ENCODE measurements at places on chromosomes 5 and 9.

DNA sequence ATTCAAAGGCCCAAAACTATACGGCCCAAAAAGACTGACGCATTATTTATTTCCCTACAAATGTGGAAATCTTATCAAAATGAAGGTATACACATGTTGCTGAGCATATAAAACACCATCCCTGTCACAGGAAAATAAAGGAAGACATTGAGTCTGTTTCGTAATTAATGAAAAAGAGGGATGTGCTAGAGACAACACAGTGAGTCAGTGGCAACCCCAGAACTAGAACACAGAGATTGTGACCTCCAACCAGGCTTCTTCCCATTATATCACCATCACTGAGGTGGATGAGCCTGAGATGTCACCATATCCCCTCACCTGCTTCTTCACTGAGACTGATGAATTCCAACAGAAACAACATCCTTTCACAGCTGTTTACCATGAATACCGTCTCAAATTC, 3.8 kb downstream of the NDUFA8 start:
- peak overlapping the region; percentile 40 for H3K27ac ChIP-seq
- DNase-seq = no peak
- H3K27me3 ChIP-seq = peaks cover 2% of the 10 kb centered on the region
- H3K4me1 ChIP-seq = peaks cover 20% of the 10 kb centered on the region
- no peak overlapping the region for H3K4me3 ChIP-seq

DNA sequence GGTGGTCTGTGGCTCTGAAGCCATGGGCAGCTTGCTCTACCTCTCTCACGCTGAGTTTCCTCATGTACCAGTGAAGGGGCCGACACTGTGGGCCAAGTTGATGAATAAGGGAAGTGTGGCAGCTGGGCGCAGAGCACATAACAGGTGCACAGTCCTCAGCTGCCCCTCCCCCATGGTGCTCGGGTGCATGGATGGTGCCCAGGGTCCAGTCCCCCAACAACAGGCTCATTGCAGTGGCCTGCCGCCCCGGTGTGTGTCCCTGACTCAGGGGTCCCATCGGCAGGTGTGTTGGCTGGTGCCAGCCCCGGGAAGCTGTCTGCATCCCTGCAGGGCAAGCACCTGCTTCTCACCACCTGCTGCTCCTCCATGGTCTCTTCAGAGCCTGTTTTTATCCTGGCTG, 36.6 kb downstream of the COL5A1 start:
- 0 out of 2 replicates have a peak, but pooled peaks cover 5% of the 10 kb centered on the region for H3K4me1 ChIP-seq
- no peaks in the 10 kb centered on the region for H3K27me3 ChIP-seq
- no peak overlapping the region for H3K27ac ChIP-seq
- DNase-seq = no peak

- no peak overlapping the region for H3K27ac ChIP-seq
- no peak overlapping the region for H3K4me3 ChIP-seq
- no peak for DNase-seq
- H3K4me1 ChIP-seq = peaks cover 8% of the 10 kb centered on the region
- H3K36me3 ChIP-seq = no peaks in the 10 kb centered on the region
- H3K27me3 ChIP-seq = peaks cover 6% of the 10 kb centered on the region
Observed at GRCh38 chr5:176844706-176845391, 34.5 kb downstream of the UNC5A start.

- H3K36me3 ChIP-seq = no peaks in the 10 kb centered on the region
- no peaks in the 10 kb centered on the region for H3K27me3 ChIP-seq
- H3K4me3 ChIP-seq = no peak overlapping the region
- 0 out of 2 replicates have a peak, but pooled peaks cover 2% of the 10 kb centered on the region for H3K4me1 ChIP-seq
Observed at GRCh38 chr5:81213070-81213469, 20.1 kb upstream of the CKMT2 start.

GRCh38 chr9:124209279-124209678, 48.5 kb upstream of the NEK6 start:
- H3K27me3 ChIP-seq = peaks cover 9% of the 10 kb centered on the region
- no peak overlapping the region for H3K4me3 ChIP-seq
- no peak overlapping the region for H3K27ac ChIP-seq
- peaks cover 7% of the 10 kb centered on the region for H3K4me1 ChIP-seq

DNA sequence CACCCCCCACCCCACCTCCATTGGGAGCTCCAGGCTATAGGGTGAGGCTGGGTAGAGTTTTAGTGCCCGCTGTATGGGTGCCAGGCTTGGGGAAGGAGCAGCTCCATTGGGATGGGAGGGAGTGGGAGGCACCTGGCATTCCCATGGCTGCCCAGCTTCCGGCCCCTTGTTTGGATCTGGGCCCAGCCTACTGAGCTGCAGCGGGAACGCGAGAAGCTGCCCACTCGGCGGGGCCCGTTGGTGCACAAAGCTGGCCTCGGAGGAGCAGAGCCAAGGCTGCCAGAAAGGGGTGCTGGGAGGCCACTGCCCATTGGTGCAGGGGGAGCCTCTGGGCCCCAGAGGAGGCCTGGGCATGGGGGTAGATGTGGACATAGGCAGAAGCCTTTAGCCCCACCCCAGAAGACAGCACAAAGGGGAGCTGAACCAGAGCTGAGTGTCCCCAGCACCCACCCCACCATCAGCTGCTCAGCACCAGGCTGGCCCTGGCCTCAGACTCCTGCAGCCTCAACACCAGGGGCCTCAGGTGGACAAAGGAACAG, 4.4 kb downstream of the LCN9 start:
- peaks cover 11% of the 10 kb centered on the region for H3K36me3 ChIP-seq
- no peaks in the 10 kb centered on the region for H3K27me3 ChIP-seq
- H3K27ac ChIP-seq = no peak overlapping the region

DNA sequence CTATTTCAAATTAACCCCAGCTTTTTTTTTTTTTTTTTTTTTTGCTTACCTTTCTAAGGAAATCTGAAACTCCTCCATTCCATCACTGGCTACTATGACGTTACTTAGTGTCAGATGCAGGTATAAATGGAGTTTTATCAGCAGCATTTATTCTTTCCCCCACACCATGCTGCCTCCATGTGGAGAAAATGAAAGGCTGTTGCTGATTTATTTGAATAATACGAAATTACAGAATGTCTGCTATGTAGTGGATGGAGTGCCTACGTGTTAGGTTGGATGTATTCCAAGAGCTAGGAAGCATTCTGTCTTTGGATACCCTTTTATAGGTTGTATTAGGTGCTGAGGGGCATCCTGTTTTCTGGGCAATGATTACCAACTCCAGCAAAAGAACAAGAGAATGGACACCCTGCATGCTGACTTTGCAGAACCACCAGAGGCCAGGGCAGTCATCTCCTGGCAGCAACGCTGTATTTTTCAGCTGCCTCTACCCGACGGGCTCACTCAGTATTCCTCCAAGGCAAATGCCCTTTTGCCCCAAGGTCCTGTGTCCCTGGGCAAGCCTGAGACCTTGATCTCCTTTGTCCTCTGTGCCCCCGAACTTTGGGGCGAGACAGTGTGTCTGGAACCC, 199.5 kb downstream of the ALDH1A1 start:
- H3K27me3 ChIP-seq = no peaks in the 10 kb centered on the region
- H3K4me3 ChIP-seq = no peak overlapping the region
- no peak overlapping the region for H3K27ac ChIP-seq
- H3K36me3 ChIP-seq = no peaks in the 10 kb centered on the region

Data from WTC11 (cell line).